ENCODE measurements at places on chromosomes 6 and 20.

- no peak for DNase-seq
Observed at GRCh38 chr6:159261995-159262394, 92.8 kb downstream of the FNDC1 start.

GRCh38 chr20:25989196-25989595, 292.5 kb upstream of the ZNF337 start:
- no peak for DNase-seq

GRCh38 chr20:59006864-59007664, at the start of gene CTSZ:
CTSZ (minus strand) TSS chr20:59007254; CDS start chr20:59007128, 126 bp downstream.
- no peak for DNase-seq

GRCh38 chr6:106422534-106422933, 62.0 kb downstream of the CRYBG1 start:
- DNase-seq: no peak

- DNase-seq: no peak
Observed at GRCh38 chr20:11766961-11767360, 150.7 kb upstream of the BTBD3 start.

DNA sequence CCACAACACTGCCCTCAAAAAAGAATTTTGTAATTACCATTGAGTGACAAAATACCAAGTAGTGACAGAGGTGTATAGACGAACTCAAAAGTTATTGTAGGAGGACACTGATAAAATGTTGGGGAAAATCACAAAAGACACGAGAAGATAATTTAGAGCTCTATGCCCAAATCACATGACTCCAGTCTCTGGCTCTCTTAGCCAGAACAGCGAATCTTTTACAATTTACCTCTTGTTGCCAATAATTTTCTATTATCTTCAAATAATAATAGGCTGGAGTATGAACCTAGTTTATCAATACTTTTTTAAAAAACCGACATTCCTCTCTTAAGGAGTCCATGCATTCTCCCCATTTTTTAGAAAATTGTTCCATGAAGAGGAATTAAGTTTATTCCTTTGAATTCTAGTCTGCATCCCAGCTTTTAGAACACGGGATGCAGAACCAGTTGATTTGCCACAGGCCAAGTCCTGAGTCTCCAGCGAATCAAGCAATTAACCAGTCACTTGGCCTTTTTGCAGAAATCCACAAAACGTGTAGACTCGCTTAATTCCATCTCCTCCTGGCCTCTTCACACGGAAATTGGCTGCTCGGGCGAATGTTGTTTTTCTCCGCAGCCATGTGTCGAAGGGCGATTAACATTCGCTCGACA, 507 bp upstream of the RIPPLY2 start:
- DNase-seq: no peak

GRCh38 chr6:11033825-11034224, 10.3 kb downstream of the ELOVL2 start:
- DNase-seq: peak; percentile 53

DNA sequence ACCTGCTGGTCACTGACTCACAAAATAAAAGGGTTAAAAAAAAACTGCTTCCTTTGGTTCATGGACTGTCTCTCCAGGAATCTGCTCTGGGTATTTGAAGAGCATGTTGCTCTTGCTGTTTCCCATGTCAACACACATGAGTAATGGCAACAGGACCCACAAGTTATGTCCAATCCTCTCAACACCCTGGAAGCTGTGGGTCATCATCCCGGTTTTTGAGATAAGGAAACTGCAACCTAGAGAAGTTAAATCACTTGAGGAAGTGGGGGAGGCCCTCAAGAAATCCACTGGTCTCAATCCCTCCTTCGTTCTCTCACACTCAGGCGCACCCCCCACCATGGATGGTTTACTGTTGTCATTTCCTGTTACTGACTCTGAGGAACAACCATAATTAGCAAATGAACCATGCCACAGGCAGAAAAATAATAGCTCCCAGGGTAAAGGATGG, 12.4 kb downstream of the MAP1LC3A start:
- DNase-seq: peak; percentile 22

DNA sequence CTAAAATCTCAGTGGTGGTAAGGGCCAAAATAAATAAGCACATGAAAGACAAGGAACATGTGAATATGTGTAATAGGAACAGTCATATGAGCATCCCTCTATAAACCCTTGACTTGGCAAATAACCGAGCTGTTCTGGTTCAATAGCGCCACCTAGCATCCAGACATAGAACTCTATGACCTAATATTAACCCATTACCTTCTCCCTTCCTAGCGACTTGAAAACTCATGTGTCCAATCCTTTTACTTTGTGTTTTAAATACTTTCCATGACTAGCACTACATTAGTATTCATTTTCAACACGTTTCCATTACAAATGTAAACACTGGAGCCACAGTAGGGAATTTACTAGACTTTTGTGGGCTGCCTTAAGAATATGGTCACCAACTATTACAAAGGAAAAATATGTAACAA, 279.7 kb downstream of the UST start:
- peak; percentile 38 for DNase-seq
